MM.1S (cell line): ENCODE measurements at places on chromosomes 7 and 10.
A peak's percentile ranks its signal among the peaks of the same experiment; 100 is the strongest.

DNA sequence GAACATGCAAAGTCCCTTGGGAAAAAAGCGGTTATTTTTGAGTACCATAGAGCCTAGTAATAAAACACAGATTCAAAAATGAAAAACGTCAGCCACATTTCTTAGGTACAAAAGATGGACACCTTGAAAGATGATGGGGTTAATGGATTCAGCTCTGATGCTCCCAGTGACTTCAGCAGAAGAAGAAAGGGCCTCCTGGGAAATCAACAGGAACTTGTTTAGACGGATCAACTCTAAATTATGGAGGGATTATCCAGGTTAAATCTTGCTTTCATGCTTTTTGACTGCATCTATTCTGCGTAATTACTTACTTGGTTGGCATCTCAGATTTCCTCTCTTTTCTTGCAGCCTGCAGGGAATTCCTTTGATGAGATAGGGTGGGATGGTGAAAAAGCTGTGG is 82.5 kb downstream of the TMEM178B start:
- H3K27me3 ChIP-seq, result no peaks in the 10 kb centered on the region
- DNase-seq, result no peak
- H3K36me3 ChIP-seq, result no peaks in the 10 kb centered on the region
- 0 out of 2 replicates have a peak, but pooled peaks cover 4% of the 10 kb centered on the region for H3K4me1 ChIP-seq
- no peak overlapping the region for H3K4me3 ChIP-seq

DNA sequence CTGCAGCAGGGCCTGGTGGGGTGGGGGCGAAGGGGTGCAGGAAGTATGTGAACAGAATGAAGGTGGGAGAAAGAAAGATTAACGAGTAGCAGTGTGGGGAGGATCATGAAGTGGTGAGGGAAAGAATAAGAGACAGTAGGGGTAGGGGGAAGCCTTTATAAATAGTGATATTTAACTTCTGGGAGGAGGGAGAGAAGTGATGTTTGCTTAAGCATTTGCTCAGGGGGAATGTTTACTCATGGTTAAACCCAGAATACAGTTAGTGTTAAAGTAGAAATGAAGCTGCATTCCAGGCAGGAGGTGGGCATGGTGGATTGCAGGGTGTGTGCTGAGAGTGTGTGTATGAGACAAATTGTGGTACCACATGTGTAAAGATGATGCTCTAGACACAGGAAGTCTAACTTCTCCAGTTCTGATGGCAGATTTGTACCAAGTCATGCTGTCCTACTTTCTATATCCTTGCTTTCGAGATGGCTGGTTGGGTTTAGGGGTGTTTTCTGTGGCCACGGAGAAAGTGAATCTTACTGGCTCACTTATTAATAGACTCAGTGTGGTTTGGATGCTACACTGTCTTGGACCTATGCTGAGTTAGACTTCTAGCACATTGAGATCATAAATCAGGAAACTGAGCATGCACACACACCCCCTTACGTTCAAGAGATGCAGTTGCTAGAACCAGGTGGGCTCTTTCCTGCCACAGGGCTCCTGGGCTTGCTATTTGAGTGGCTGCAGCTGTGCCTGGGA is 10.6 kb upstream of the DNMBP start:
- no peak overlapping the region for H3K4me3 ChIP-seq
- H3K27ac ChIP-seq, result no peak overlapping the region

- H3K27me3 ChIP-seq, result peaks cover 5% of the 10 kb centered on the region
- DNase-seq, result no peak
- H3K36me3 ChIP-seq, result no peaks in the 10 kb centered on the region
- no peaks in the 10 kb centered on the region for H3K4me1 ChIP-seq
- H3K27ac ChIP-seq, result no peak overlapping the region
Measured at GRCh38 chr10:132004052-132004451, 22.3 kb upstream of the BNIP3 start.

DNA sequence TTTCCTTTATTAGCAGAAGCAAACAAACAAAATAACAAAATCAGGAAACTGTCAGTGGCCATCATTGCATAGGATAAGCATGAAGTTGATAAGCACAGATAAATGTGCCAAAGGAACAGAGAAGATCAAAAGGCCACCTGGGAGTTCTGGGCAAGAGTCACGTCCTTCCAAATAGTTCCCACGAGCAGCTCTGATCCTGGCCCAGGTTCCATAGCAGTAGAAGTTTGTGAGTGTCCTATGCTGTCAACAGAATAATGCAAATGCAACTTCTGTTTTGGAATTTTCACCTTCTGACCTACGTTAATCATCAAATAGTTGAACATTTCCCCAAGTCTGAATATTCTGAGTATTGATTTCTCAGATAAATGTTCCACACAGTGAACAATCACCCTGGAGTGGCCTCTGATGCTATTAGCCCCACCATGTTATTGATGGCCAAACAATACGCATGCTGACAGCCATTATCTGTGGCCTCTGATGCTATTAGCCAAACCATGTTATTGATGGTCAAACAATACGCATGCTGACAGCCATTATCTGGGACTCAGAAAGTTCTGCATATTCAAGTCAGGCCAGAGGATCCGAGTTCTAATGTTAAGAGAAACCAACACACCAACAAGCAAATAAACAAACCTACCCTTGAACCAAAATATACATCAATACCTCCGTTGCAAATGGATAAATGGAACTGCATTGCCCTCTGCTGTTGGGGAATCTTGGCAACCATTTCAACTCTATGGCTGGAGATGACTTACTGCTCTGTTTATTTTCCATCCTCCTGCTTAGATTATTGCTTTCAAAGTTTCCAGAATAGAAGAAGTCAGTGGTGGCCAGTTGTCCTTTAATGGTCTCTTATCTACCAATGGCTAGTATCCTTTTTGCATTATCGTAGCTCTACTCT is 63.3 kb downstream of the MRC1 start:
- no peak for DNase-seq
- no peak overlapping the region for H3K4me3 ChIP-seq
- no peaks in the 10 kb centered on the region for H3K4me1 ChIP-seq
- no peak overlapping the region for H3K27ac ChIP-seq
- no peaks in the 10 kb centered on the region for H3K36me3 ChIP-seq
- H3K27me3 ChIP-seq, result no peaks in the 10 kb centered on the region

DNA sequence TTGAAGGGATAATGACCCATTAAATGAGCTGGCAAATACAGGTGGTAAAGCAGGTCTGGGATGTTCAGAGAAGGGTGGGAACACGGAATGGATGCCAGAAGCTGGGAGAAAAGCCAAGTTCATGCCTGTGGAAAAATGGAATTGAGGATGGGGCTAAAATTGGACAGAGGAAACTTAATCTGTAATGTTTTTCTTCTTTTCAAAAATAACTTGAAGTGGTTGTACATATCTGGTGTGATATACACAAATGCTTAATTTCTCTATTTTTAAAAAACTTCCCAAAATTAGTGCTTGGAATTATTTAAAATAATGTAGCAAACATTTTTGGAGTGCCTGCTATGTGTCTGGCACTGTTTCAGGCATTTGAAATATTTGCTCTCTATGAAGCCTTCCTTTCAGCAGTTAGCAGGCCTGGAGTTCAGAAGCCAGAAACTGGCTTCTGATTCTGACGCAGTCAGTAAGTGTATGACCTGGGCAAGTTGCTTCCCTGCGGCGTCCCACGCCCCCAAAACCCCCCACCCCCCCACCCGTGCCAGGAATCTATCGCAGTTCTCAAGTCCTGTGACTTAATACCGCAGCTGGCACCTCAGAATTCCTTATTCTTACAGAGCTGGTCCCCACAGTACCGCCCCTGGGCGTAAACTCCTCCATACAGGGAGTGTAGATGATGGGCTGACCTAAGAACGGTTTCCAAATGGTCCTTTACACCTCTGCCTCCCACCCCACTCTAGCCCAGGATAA is 828 bp upstream of the MALSU1 start:
- peaks cover 12% of the 10 kb centered on the region for H3K4me1 ChIP-seq
- no peaks in the 10 kb centered on the region for H3K36me3 ChIP-seq
- H3K27ac ChIP-seq, result peak overlapping the region; percentile 36; the same call in 1 of the 2 replicates
- peak overlapping the region; percentile 95 for H3K4me3 ChIP-seq

GRCh38 chr7:121352323-121352722 is 23.5 kb downstream of the WNT16 start:
- no peak overlapping the region for H3K27ac ChIP-seq
- no peak for DNase-seq
- H3K4me1 ChIP-seq, result no peaks in the 10 kb centered on the region
- no peaks in the 10 kb centered on the region for H3K27me3 ChIP-seq
- H3K36me3 ChIP-seq, result 0 out of 2 replicates have a peak, but pooled peaks cover 4% of the 10 kb centered on the region
- H3K4me3 ChIP-seq, result no peak overlapping the region

- no peak overlapping the region for H3K4me3 ChIP-seq
- no peak overlapping the region for H3K27ac ChIP-seq
- DNase-seq, result no peak
- H3K27me3 ChIP-seq, result no peaks in the 10 kb centered on the region
Measured at GRCh38 chr7:50400114-50400513, 50.0 kb downstream of the FIGNL1 start.

GRCh38 chr10:84172467-84173356 is 889 bp upstream of the GPR15LG start:
- DNase-seq, result no peak
- H3K27ac ChIP-seq, result peak overlapping the region; percentile 29; the same call in 1 of the 2 replicates
- no peaks in the 10 kb centered on the region for H3K27me3 ChIP-seq
- H3K4me1 ChIP-seq, result peaks cover 19% of the 10 kb centered on the region; the same call in 1 of the 2 replicates
- H3K36me3 ChIP-seq, result no peaks in the 10 kb centered on the region

DNA sequence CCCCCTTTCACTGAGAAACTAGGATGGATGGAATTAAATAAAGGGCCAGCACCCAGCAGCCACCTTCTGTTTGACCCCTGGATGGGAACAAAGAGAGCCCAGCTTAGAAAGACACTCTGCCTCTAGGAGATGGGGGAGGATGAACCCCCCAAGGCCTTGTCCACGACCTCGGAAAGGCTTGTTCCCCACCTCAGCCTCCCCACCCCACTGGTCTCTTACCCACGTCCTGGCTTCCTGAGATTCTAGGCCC is 9.7 kb downstream of the ITPRIP start:
- H3K4me3 ChIP-seq, result no peak overlapping the region
- H3K4me1 ChIP-seq, result no peaks in the 10 kb centered on the region
- no peaks in the 10 kb centered on the region for H3K27me3 ChIP-seq

DNA sequence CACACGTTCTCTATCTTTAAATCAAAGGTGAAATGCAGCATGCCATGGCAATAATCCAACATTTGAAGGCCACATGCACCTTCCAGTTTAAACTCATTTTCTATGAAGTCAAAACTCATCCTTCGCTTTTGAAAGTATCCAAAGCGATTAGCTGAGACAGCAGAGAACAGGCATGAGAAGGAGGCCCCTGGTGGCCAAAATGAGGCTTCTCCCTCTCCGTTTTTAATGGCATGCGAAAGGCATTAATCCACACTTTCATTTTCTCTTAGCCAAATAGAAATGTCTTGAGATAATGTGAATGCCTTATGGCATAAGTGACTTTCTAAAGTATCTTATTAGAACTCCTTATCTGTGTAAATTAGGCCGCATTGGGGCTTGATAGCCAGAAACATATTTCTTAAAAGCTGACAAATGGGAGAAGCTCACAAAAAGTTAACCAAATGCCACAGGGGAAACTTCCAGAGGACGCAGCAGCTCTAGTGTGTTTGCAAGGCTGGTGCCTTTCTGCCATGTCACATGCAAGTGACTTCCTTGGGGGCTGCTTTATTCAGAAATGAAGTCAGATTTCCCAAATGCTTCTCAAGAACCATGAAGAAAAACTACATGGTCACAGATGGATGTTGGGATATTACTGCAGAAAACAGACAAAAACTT is 1189.6 kb downstream of the SORCS1 start:
- H3K36me3 ChIP-seq, result no peaks in the 10 kb centered on the region
- no peaks in the 10 kb centered on the region for H3K27me3 ChIP-seq
- H3K4me1 ChIP-seq, result no peaks in the 10 kb centered on the region

DNA sequence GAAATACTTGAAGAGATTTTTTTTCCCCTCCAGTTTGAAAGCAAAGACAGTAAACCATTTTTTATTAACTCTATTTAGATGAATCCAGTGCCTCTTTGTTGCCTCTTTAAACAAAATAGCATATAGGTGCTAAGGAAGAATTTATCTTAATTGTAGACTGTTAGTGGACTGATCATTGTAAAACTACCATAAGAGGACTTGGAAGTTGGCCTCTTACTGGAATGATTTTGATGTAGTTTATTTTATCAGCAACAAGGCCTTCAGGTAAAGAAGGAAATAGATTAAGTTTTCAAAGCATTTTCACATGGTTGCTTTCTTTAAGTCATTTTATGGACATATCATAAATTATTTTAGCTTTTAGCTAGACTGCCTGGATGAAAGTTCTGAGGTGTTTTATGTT is 53.2 kb downstream of the KLHDC10 start:
- no peaks in the 10 kb centered on the region for H3K27me3 ChIP-seq
- no peaks in the 10 kb centered on the region for H3K4me1 ChIP-seq
- H3K27ac ChIP-seq, result no peak overlapping the region
- H3K36me3 ChIP-seq, result no peaks in the 10 kb centered on the region; the same call in 1 of the 2 replicates
- no peak for DNase-seq

GRCh38 chr10:60042914-60043313 is 136.6 kb upstream of the CCDC6 start:
- H3K27ac ChIP-seq, result no peak overlapping the region
- H3K4me3 ChIP-seq, result no peak overlapping the region
- no peaks in the 10 kb centered on the region for H3K4me1 ChIP-seq

DNA sequence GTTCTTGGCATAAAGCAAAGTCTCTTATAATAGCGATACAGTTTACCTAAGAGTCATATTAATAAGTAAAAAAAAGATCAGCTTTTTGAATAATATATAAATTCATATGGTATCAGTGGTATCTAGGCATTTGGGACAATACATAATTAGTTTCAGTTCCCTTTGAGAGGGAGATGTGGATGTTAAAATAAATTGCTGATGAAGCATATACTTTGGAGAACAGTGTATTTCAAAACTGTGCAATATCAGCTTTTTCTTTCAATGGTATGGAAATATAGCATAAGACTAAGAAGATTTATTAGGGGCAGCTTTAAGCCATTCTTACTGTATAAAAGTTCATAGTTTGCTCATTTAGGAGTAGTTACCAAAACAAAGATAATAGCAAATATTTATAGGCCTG is 35.5 kb downstream of the MDFIC start:
- H3K4me1 ChIP-seq, result peaks cover 24% of the 10 kb centered on the region
- H3K27ac ChIP-seq, result peak overlapping the region; percentile 4; the same call in 1 of the 2 replicates
- H3K27me3 ChIP-seq, result no peaks in the 10 kb centered on the region
- H3K4me3 ChIP-seq, result no peak overlapping the region
